ENCODE measurements at places on chromosomes 5 and 9.

- DNase-seq, result no peak
- H3K27ac ChIP-seq, result no peak overlapping the region
- no peaks in the 10 kb centered on the region for H3K27me3 ChIP-seq
- no peak overlapping the region for H3K4me3 ChIP-seq
- H3K36me3 ChIP-seq, result peaks cover 88% of the 10 kb centered on the region
These were observed 62.9 kb downstream of the HSD17B4 start for GRCh38 chr5:119515192-119515591.

DNA sequence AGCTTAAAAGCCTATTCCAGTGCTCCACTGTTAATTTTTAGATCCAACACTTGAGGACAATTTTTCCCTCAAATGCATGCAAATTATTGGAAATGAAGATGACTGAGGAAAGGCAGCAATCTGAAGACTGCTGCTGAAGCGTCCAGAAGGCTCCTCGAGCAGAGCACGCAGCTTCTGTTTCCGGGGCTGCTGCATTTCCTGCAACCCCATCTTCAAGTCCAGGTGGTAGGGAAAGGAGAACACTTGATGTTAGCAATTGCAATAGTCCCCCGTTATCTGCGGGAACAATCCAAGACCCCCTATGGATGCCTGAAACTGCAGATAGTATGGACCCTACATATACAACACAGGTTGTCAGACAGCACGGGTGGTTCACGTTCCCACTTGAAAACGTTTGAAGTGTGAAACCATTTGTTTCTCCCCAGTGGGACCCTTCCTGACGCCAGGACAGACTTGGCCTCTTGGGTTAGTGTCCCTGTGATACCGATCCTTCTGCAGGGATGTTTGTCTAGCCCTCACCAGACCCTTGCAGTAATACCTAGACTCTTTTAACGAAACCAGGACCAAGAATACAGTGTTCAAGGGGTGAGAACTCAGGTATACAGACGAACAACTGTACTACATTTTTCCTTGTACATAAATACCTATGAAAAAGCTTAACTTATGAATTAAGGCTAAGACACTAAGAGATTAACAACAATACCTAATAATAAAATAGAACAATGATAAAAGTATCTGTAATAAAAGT lies 152.3 kb downstream of the HSD17B3 start:
- H3K36me3 ChIP-seq, result peaks cover 9% of the 10 kb centered on the region
- no peak for DNase-seq
- no peak overlapping the region for H3K4me3 ChIP-seq
- H3K27ac ChIP-seq, result no peak overlapping the region

DNA sequence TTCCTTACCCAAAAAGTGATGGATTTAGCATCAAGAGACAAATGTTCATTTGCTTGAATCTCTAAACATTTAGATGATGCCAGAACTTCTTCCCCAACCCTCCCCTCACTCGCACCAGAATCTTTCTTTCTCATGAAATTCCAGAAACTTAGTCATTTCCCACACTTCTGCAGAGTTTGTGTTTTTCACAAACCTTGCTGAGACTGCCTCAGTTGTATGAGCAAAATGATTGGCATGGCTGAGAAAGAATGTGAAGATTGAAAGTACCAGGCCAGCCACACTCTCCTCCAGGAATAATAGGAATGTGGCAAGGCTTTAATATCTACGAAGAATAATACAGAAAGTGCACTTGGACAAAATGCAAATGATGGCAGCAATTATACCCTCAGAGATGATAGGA lies 428.3 kb upstream of the CDH6 start:
- H3K27me3 ChIP-seq, result no peaks in the 10 kb centered on the region
- no peaks in the 10 kb centered on the region for H3K36me3 ChIP-seq
- no peak overlapping the region for H3K27ac ChIP-seq
- DNase-seq, result no peak

DNA sequence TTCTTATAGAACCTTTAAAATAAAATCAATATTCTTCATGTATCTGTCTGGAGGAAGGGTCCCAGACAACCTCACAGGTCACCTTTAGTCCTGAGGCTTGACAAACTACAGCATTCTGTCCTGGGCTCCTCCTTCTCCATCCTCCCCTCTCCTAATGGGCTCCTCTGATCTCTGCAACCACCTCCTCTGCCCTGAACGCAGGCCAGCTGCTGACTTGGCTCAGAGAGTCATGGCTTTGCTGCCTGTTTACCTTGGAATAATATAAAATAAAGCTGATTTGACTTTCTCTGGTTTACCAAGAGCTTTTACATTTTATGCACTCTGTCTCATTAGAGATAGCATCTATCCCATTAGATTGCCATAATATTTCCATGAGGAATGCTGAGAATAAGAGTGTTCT lies 159.4 kb downstream of the SEMA6A start:
- peaks cover 15% of the 10 kb centered on the region for H3K4me1 ChIP-seq
- H3K36me3 ChIP-seq, result no peaks in the 10 kb centered on the region
- H3K27me3 ChIP-seq, result peaks cover 5% of the 10 kb centered on the region
- H3K4me3 ChIP-seq, result no peak overlapping the region
- DNase-seq, result no peak
- no peak overlapping the region for H3K27ac ChIP-seq

DNA sequence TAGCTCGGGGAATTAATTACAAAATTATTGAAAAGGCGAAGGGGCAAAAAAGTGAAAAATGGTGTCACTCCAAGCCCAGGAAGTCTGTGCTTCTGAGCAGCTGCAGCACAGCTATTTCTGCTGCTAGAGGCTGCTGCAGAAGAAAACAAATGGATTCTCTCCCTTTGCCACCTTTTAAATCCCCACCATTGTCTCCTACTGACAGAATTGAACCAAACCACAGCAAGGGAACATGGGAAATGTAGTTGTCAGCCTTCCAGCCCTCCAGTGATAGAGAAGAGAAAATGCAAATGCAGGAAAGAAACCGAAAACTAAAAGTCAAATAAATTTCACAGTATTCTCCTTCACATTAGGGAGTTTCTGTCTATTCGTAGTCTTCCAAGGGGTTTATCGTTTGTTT lies 33.4 kb upstream of the CDC42SE2 start:
- H3K27ac ChIP-seq, result no peak overlapping the region
- no peak for DNase-seq
- H3K36me3 ChIP-seq, result no peaks in the 10 kb centered on the region
- H3K27me3 ChIP-seq, result no peaks in the 10 kb centered on the region
- H3K4me3 ChIP-seq, result no peak overlapping the region

- peaks cover 15% of the 10 kb centered on the region for H3K4me1 ChIP-seq
- peak overlapping the region; percentile 77 for H3K27ac ChIP-seq
- no peak overlapping the region for H3K4me3 ChIP-seq
- H3K27me3 ChIP-seq, result no peaks in the 10 kb centered on the region
- DNase-seq, result no peak
- H3K36me3 ChIP-seq, result peaks cover 67% of the 10 kb centered on the region
These were observed 13.4 kb downstream of the PWWP2A start for GRCh38 chr5:160105686-160106360.

DNA sequence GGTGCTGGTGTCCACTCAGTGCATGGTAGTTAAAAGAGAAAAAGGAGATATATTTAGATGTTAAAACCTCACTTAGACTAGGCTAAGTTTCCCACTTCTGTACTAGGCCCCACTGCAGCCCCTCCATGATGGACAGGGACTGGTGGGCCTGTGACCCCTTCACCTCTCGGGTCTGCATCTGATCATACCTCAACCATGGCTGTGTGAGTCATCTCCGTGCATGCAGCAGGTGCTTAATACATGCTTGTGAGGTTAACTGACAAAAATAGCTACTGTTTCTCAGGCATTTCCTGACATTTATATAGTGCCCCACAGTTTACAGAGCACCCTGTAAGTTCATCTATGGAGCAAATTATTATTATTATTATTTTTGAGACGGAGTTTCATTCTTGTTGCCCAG lies 8.4 kb upstream of the URM1 start:
- DNase-seq, result no peak
- H3K36me3 ChIP-seq, result no peaks in the 10 kb centered on the region
- no peak overlapping the region for H3K27ac ChIP-seq
- peaks cover 30% of the 10 kb centered on the region for H3K4me1 ChIP-seq
- H3K27me3 ChIP-seq, result peaks cover 16% of the 10 kb centered on the region

DNA sequence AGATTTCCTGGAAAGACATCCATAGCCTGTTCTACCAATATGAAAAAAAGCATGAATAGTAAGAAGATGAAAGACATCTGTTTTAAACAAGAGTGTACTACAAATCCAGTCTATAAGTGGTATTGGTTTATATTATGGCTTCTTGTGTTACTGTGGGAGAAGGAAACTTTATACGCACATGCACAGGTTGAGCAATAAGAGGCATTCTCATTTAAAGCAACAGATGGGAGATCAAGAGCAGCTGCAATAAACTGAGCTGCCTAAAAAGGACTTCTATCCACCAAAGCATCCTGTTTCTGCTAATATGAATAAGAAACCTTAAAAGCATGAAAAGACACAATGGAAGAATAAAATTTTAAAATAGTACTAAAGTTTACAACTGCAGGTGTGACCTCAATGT lies 8.6 kb upstream of the PCDHB1 start:
- no peaks in the 10 kb centered on the region for H3K4me1 ChIP-seq
- no peak overlapping the region for H3K4me3 ChIP-seq
- no peak overlapping the region for H3K27ac ChIP-seq
- no peak for DNase-seq

GRCh38 chr9:37026931-37027581 lies 7.0 kb downstream of the PAX5 start:
- no peak for DNase-seq
- peaks cover 10% of the 10 kb centered on the region for H3K4me1 ChIP-seq
- H3K27ac ChIP-seq, result no peak overlapping the region
- peaks cover 100% of the 10 kb centered on the region for H3K27me3 ChIP-seq

- H3K36me3 ChIP-seq, result peaks cover 11% of the 10 kb centered on the region
- DNase-seq, result no peak
- H3K27ac ChIP-seq, result no peak overlapping the region
These were observed 566 bp upstream of the FOCAD start for GRCh38 chr9:20683351-20684034.

GRCh38 chr9:110161940-110162339 lies 46.0 kb downstream of the C9orf152 start:
- peaks cover 8% of the 10 kb centered on the region for H3K27me3 ChIP-seq
- peaks cover 38% of the 10 kb centered on the region for H3K36me3 ChIP-seq
- peaks cover 14% of the 10 kb centered on the region for H3K4me1 ChIP-seq

- no peak overlapping the region for H3K4me3 ChIP-seq
- no peak for DNase-seq
- no peak overlapping the region for H3K27ac ChIP-seq
- H3K27me3 ChIP-seq, result peaks cover 9% of the 10 kb centered on the region
- no peaks in the 10 kb centered on the region for H3K4me1 ChIP-seq
- no peaks in the 10 kb centered on the region for H3K36me3 ChIP-seq
These were observed 3.5 kb upstream of the OR5C1 start for GRCh38 chr9:122785269-122785668.

- no peaks in the 10 kb centered on the region for H3K36me3 ChIP-seq
- H3K4me3 ChIP-seq, result no peak overlapping the region
- DNase-seq, result no peak
- no peaks in the 10 kb centered on the region for H3K27me3 ChIP-seq
- H3K4me1 ChIP-seq, result no peaks in the 10 kb centered on the region
These were observed 152.2 kb upstream of the HMHB1 start for GRCh38 chr5:143659599-143660238.

DNA sequence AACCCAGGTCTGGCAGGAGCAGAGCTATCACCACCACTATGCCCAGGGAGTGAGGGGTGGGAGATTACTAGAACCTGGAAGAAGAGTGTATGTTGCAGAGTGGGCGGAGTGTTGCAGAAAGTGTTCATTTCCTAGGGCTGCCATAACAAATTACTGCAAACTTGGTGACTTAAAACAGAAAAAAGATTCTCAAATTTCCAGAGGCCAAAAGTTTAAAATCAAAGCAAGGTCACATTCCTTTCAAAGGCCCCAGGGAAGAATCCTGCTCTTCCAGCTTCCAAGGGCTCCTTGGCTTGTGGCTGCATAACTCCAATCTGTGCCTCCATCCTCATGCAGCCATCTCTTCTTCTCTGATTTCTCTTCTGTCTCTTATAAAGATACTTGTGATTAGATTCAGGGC lies 30.6 kb upstream of the SPINK4 start:
- H3K4me3 ChIP-seq, result no peak overlapping the region
- no peak for DNase-seq
- peaks cover 37% of the 10 kb centered on the region for H3K4me1 ChIP-seq
- no peaks in the 10 kb centered on the region for H3K36me3 ChIP-seq
- H3K27ac ChIP-seq, result no peak overlapping the region

DNA sequence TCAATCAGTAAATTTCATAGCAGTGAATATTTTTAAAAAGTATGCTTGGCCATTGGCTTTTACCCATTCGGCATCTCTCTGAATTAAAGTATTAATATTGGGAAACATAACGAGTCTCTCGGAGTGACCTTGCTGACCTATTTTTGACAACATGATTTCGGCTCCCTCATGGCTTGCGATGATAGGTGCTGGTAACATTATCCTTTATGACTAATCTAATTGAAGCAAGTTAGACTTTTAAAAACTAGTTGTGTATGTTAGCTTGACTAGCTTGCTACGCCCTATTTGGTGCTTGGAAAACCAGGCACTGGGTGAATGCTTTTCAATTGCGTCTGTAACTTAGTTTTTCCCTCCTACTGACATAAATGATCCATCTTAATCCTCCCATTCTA lies 1.1 kb downstream of the ZNF366 start:
- no peak overlapping the region for H3K27ac ChIP-seq
- H3K27me3 ChIP-seq, result peaks cover 4% of the 10 kb centered on the region
- no peaks in the 10 kb centered on the region for H3K36me3 ChIP-seq

DNA sequence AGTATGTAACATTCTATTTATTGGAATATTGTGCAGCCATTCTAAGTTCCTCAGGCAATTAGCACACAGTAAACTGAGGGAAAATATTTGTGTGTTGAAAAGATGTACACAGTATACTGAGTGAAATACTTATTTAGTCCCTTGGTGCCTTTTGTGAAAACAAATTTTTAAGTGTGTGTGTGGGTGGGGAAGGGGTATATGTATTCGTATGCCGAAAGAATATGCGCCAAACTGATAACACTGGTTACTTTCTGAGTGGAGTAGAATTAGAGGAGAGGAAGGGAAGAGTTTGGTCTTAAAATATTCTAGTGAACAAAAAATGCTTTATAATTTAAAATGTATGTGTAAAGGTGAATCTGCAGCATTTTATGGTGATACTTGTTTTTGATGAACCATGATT lies 3.1 kb downstream of the DCP2 start:
- no peak for DNase-seq
- H3K4me1 ChIP-seq, result peaks cover 59% of the 10 kb centered on the region
- peak overlapping the region; percentile 98 for H3K4me3 ChIP-seq
- no peak overlapping the region for H3K27ac ChIP-seq
- peaks cover 2% of the 10 kb centered on the region for H3K27me3 ChIP-seq
